ENCODE measurements at places on chromosomes 2 and 18.

DNA sequence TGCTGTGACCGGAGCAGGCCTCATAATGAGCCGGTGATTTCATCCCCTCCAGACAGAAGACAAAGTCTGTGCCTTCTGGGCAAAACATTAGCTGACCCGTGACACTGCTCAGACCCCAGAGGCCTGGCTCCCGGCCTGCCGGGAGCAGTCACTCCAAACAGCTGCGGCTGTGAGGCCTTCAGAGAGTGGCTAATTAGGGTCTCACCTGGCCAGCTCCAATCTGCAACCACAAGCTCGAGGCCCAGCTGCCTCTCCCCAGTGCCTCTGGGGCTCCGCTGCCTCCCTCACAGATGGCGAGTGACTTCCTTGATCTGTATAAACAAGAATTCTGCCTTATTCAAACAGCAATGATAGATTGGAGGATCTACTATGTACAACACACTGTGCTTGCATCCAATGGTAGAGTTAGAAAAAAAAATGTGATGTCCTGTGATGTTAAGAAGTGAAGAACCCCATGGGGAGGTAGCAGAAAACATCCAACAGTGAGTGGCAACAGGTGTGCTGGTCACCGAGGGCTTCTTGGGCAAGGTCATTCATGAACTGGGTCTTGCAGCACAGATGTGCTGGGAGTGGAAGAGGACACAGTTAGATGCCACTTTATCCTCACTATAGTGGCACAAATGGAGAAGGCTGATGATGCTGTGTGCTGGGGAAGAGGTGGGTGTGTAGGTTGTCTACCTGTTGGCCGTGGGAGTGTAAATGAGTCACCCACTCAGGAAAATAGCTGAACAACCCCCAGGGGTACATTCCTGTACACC lies 98.2 kb upstream of the ASAP2 start:
- DNase-seq, result peak; percentile 3

GRCh38 chr18:76765649-76766048 lies 56.7 kb upstream of the ZNF236 start:
- DNase-seq, result no peak

GRCh38 chr2:20054119-20054518 lies 2.7 kb upstream of the LAPTM4A start:
- no peak for DNase-seq

- DNase-seq, result no peak
Observed at GRCh38 chr2:145593991-145594614, 1074.2 kb upstream of the ZEB2 start.

DNA sequence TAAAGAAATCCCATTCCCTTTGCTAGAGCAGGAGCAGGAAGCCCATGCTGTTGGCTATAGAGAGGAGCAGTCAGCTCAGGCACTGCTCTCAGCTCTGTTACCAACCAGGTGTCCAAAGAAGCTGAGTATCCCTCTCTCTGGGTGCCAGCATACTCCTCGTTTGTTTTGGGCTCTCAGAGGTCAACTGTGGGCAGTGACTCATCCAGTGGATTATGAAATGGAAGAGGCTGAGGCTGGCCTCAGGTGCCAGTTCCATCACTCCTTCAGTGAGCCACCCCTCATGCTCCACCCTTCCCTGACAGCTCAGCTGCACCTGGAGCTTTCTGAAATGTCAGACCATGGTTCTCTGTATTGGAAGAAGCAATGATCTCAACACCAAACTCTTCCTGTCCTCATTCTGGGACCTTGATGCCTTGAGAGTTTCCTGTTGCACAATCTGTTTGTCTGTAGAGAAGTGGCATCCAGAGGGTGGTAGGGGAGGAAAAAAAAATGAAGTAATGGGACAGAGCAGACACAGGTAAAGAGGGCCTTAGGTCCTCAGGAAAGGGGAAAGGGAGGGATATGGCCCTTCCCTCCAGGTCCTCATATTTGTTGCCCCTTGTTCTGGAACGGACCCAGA lies 31.2 kb upstream of the EN1 start:
- DNase-seq, result no peak

GRCh38 chr2:11079136-11079824 lies 76.0 kb upstream of the SLC66A3 start:
- DNase-seq, result no peak

- no peak for DNase-seq
Observed at GRCh38 chr2:205895981-205896655, 189.9 kb downstream of the INO80D start.

DNA sequence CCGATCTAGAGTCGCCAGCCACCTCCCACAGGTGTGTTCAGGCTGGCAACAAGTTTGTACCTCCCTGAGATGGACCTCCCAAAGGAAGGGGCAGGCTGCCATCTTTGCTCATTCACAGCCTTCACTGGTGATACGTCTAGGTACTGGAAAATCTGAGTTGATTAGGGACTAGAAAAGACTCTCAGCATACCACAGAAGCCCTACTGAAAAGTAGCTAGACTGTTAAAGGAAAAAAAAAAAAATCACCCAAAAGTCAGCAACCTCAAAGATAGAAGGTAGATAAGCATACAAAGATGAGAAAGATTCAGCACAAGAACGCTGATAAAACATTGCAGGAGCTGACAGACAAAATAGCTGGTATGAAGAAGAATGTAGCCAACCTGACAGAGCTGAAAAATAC lies 128.6 kb upstream of the WDR75 start:
- no peak for DNase-seq

GRCh38 chr2:1556776-1557466 lies 143.7 kb downstream of the TPO start:
- DNase-seq, result no peak

GRCh38 chr2:239391286-239392071 lies 9.3 kb downstream of the HDAC4 start:
- DNase-seq, result no peak

DNA sequence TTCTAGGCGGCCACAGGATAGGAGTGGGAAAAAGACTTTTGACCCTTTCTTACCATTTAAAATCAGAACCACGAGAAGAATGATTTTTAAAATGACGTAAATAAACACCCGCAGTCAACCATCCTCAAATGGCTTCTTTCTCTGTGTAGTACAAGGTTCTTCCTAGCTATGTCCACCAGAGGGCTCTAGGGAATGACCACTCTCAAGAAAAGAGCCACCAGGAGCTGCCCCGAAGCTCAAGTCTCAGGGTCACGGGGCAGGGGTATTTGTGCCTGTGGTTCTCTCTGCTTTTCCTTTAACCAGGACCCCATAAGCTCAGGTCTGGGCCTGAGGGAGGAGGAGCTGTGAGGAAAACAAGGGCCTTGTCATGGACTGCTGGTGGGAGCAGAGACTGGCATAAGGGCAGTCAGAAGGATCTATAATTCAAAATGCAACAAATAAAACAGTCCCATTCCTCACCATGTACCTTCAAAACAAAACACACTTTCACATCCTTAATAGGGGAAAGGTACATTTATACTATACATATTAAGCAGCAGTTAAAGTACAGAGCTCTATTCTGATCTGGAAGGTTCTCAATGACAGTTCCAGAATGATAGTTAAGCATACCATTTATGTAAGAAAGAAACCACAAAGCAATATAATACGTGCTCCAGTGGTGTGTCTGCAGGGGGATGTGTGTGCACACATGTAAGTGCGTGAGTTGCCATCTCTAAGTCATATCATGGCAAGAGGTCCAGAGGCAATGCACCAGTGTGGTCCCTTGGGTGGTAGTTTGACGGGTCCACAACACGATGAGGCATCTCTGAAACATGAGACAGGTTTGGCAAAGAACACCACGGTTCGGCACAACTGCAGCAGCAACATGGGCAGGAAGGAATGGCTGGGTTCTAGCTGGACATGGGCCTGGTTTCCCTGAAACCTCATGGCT lies 18.6 kb downstream of the LYPD1 start:
- DNase-seq, result no peak

DNA sequence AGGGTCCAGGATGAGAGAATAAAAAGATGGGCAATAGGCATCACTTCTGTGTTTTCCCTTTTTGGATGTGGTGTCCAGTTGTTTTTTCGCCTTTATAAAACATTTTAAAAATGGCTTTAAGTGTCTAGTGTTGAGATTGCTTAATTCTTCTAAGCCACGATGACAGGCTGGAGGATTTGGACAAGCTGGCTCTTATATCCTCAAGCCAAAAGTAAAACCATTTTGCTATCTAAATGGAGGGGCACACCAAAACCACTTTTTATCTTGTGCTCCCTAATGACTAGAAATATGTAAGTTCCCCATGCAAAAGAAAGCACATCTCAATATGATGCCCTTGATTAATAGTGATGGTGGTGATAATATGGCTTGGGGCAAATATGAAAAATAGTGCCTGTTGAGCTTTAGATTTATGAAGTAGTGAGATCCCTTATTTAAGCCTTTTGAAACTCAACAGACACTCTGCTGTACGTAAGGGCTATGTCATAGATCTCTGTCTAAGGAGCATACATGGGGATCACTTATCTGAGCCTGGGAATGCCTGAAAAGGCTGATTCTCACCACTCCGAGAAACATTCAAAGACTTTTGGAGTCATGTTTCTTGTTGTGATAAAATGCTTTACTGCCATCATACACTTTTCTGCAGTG lies 185.5 kb downstream of the KCNS3 start:
- no peak for DNase-seq

GRCh38 chr18:9701609-9702349 lies 6.3 kb upstream of the RAB31 start:
- DNase-seq, result no peak

- no peak for DNase-seq
Observed at GRCh38 chr2:224570328-224570993, 14.7 kb downstream of the CUL3 start.

DNA sequence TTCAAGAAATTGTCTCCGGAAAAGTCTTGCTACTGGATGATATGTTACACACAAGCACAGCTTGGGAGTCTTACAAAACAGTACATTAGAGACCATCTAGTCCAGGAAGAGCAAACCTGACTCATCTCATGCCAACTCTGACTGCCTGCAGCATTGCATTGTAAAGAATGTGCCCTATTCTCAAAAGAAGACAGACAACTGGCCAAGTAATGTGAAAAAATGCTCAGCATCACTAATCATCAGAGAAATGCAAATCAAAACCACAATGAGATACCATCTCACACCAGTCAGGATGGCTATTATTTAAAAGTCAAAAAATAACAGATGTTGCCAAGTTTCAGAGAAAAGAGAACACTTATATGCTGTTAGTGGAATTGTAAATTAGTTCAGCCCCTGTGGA lies 42.7 kb upstream of the GORASP2 start:
- no peak for DNase-seq
